ENCODE measurements at places on chromosomes 4 and X. TPM values are rescaled to one million over a fixed set of nuclear protein-coding genes. Genes with fewer than 3 reads are reported as not detected.
A peak's percentile ranks its signal among the peaks of the same experiment; 100 is the strongest.

GRCh38 chr4:111127841-111128240 is 505.0 kb upstream of the PITX2 start:
- DNase-seq, result no peak

The MAML3 gene
- 18.6 TPM for total RNA-seq

GRCh38 chr4:120692964-120693363 is 229.6 kb downstream of the PRDM5 start:
- no peak for DNase-seq

DNA sequence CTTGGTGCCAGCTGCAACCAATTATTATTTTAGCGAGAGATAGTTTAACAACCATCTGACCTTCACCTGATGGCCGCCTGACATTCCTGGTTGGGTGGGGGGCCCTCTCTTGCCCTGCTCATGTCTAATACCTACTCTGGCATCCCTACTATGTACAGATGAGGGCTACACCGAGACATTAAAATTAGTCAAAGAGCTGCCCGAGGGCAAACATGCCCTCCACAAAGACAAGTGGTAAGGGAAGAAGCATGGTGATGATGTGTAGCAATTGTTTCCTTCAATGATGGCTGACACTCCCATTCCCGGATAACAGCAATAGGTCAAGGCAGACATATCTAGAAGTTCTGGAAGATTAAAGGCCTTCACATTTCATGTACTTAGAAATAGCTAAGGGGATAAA is 49.6 kb downstream of the MAP7D3 start:
- no peak for DNase-seq

GRCh38 chrX:63934791-63935190 is 149.8 kb upstream of the ARHGEF9 start:
- DNase-seq, result peak; percentile 16

The SPANXA1 gene
- total RNA-seq, result not detected

The ABCD1 gene
- total RNA-seq, result 3.8 TPM

GRCh38 chr4:22003878-22004277 is 55.3 kb upstream of the KCNIP4 start:
- no peak for DNase-seq

DNA sequence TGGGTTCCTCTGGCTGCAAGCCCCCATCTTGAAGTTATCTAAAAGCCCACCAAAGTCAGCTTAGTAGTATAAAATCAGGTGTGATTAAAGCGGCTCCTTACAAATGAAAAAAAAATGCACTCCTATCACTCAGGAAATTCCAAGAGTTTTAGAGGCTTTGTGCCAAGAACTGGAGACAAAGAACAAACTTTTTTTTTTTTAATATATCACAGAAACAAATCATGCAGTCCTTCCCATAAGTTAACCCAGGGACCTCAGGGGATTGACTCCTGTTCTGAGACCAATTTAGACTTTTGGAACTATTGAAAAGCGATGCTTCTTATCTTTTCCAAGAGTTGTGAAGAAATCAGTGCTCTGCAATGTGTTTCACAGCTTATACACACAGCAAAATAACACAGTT is 53.6 kb downstream of the HHIP start:
- DNase-seq, result no peak

GRCh38 chr4:145132511-145133098 is 34.5 kb downstream of the ABCE1 start:
- DNase-seq, result no peak

- DNase-seq, result no peak
Observed at GRCh38 chr4:7857238-7857701, 82.4 kb downstream of the AFAP1 start.

DNA sequence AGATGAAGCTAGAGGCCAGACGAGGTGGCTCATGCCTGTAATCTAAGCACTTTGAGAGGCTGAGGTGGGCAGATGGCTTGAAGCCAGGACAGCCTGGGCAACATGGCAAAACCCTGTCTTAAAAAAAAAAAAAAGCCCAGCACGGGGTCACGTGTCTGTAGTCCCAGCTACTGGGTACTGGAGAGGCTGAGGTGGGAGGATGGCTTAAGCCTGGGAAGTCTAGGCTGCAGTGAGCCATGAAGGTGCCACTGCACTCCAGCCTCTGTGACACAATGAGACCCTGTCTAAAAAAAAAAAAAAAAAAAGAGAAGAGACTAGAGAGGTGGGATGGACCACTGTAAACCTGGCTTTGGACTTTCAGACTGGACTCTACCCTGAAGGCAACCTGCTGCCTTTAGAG is 10.7 kb upstream of the LRBA start:
- no peak for DNase-seq

The AKAP14 gene
- total RNA-seq, result 2.4 TPM

GRCh38 chrX:131841496-131842437 is 181.3 kb upstream of the STK26 start:
- DNase-seq, result peak; percentile 32

The ARR3 gene
- not detected for total RNA-seq

The HNRNPDL gene
- 208 TPM for total RNA-seq

- DNase-seq, result peak; percentile 7
Observed at GRCh38 chr4:114780205-114780604, 181.6 kb downstream of the UGT8 start.

DNA sequence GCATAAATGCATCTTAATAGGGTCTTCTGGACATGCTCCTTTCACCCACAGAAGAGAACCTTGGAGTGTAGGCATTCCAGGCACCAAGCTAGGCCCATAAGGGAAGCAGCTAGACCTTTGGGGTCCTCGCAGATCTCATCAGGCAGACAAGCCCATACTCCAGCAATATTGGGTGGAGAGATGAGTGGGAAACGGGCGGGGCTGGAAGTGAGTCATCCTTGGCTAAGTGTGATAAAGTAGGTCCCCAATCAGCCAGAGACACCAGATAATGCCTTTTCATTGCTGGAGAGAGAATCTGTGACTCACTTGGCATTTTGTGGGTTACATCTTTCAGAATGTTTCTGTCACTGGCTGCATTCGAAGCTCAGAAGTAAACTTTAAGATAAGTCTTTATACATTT is 133.3 kb upstream of the MBNL3 start:
- no peak for DNase-seq

GRCh38 chrX:70117738-70118137 is 15.5 kb upstream of the IGBP1 start:
- DNase-seq, result no peak

DNA sequence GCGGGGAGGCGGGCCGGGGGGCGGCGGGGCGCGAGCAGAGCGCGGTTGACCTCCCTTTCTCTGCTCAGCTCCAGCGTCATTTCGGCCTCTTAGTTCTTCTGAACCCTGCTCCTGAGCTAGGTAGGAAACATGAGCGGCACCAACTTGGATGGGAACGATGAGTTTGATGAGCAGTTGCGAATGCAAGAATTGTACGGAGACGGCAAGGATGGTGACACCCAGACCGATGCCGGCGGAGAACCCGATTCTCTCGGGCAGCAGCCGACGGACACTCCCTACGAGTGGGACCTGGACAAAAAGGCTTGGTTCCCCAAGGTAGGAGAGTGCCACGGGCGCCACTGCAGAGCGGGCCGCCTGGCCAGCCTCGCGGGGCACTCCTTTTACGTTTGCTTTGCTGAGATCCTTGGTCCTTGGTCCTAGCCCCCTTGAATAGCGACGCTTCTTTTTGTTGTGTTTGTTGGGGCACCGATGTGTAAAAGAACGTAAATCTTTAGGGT is at the start of gene HTATSF1:
TSS of gene HTATSF1 (plus strand) at position 37 of the 497 bp plus-strand sequence. CDS start at position 130, 93 bp downstream.
- DNase-seq, result peak; percentile 7

The MAMLD1 gene
- total RNA-seq, result 5.3 TPM

- DNase-seq, result peak; percentile 86
Observed at GRCh38 chr4:7518871-7519637, 84.3 kb upstream of the PSAPL1 start.

The LRIT3 gene
- 0.36 TPM for total RNA-seq
